ENCODE measurements at places on chromosomes 7 and 10.

DNA sequence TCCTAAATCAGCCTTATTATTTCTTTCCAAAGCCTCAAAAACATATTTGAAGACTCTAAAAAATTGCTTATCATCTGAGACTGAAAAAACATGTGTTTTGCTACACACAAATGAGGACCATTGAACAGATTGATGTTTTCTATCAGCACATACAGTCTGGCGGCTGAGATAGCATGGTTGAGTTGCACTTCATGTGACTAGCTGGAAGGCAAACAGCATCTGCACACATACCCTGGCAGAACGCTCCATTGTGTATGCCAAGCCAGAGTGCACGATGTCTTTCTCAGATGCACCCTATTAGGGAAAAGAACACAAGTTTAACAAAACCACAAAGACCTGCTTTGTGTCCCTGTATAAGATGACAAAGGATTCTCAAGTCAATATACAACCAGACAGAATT is 33.0 kb downstream of the FAM25A start:
- no peak for DNase-seq

DNA sequence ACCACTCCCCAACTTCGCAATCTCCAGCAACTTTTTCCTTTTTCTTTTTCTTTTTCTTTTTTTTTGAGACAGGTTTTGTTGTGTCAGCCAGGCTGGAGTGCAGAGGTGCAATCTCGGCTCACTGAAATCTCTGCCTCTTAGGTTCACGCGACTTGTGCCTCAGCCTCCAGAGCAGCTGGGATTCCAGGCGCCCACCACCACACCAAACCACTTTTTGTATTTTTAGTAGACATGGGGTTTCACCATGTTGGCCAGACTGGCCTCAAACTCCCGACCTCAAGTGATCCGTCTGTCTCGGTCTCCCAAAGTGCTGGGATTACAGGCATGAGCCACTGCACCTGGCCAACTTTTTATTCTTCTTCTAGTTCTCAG is 55.0 kb downstream of the KIAA1549 start:
- DNase-seq: no peak

DNA sequence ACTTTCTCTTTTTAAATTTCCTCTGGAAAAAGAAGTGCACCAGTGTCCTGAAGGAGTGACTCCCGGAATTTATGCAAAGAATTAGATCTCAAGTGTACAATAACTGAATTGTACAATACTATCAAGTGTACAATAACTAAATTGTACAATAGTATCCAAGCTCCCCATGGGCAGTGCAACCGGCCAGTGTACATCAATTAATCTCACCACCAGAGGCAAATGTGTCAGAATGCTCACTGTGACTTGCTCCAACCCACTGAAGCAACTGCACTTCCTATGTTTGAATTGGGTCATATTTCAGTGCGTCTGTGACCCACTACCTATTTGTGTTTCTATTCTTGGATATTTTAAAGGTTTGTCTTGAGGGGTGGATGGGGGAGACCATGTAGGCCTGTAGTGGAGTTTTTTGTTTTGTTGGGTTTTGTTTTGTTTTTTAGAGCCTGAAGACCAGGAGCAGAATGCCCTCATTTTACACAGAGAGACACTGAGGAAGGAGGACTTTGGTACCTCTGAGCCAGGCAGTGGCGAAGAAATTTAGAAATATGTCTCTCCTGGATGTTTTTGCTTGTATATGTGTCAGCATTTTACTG is 78.5 kb upstream of the CTTNBP2 start:
- DNase-seq: no peak

DNA sequence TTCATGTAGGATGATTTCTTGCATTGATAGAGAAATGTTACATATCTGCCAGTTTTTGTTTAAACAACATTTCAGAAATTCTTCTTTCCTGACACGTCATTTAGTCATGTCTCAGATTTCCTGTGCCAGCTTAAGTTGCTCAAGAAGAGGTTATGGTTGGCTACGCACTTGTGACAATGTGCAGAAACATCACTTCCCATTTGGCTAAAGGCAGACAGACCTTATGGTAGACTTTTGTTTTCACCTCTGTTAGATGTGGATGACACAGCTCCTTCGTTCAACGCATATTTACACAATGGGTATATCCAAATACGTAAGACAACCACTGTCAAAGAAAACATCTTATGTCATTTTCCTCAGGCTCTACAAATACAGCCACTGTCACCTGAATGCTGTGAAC is 125.8 kb downstream of the DOCK4 start:
- DNase-seq: no peak

DNA sequence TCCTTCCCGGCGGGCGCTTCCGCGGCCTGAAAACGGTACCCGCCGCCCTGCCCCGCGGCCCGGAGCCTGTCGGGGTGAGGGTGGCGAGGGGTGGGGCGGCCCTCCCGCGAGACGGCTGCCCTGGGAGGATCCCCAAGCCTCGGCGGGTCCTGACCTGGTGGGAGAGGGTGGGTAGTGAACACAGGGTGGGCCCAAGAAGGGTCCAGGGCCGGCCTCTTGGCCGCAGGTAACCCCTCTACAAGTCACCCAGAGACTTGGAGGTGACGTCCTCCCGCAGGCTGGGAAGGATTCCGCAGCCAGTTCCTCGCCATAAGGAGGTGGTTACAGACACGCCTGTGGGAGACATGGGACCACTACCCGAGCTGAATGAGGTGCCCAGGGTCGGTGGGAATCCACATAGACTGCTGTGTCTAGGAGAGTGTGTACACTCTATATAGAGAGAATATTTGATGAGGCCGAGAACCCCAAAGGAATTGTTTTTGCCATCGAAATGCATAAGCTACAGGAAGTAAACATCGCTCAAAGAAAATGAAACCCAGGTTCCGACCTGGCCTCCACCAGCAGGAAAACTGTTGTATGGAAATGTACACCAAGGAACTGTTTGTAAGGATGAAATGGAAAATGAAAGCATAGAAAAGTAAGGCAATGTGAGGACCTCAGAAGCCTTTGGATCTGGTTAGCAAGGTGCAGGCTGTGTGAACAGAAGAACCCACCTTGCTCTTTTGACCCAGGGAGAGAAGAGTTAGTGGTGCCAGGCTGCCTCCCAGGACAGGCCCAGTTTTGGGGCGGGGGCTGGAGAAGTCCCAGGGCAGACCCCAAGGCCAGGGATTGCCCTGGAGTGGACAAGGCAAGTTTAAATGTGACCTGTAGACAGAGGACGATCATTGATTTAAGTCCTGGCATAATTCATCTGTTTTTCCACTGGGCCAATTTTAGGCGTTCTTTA is 659 bp downstream of the OPTN start:
- peak; percentile 3 for DNase-seq

- no peak for DNase-seq
Observed at GRCh38 chr7:24877790-24878311, 102.1 kb downstream of the OSBPL3 start.

DNA sequence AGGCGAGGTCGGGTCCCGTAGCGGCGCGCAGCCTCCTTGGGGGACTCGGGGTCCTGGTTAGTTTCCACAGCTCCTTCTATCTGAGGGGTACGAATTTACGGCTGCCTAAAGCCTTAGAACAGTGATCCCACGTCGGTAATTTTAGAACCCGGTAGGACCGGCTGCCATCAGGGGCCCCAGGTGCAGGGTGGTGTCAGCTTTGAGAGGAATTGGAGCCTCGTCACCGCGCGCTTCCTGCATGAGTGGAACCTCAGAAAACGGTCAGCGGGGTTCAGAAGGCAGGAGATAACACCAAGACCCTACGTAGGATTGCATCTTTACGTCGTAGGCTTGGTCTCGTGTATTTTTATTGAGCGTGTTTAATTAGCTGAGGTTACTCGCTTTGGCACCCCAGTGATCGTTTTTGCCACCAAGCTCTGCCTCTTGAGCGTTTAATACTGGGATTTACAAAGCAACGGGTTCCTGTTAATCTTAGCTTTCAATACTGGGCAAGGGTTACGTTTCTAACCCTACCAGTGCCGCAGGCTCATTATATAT is 443 bp downstream of the RNF32 start:
- DNase-seq: peak; percentile 30

- no peak for DNase-seq
Observed at GRCh38 chr7:107696330-107696946, 35.8 kb downstream of the SLC26A4 start.

GRCh38 chr7:108071551-108071950 is 58.6 kb downstream of the LAMB4 start:
- no peak for DNase-seq

DNA sequence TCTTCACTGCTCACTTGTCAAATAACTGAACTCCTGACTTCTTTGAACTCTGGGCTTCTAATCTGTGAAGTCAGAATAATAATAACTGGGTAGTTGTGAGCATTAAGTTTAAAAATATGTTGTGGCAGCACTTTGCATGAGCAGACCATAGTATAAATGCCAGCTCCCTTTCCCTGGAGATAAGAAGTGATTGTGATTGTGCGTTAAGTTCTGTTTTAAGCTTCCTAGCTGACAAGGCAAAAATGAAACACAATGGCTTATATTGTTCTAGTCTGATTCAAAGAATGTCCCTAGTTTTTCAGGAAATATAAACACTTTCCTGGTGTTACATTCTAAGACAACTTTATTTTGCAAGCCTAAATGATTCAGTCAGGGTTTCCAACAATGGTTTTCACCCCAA is 61.8 kb downstream of the PTPRE start:
- no peak for DNase-seq

DNA sequence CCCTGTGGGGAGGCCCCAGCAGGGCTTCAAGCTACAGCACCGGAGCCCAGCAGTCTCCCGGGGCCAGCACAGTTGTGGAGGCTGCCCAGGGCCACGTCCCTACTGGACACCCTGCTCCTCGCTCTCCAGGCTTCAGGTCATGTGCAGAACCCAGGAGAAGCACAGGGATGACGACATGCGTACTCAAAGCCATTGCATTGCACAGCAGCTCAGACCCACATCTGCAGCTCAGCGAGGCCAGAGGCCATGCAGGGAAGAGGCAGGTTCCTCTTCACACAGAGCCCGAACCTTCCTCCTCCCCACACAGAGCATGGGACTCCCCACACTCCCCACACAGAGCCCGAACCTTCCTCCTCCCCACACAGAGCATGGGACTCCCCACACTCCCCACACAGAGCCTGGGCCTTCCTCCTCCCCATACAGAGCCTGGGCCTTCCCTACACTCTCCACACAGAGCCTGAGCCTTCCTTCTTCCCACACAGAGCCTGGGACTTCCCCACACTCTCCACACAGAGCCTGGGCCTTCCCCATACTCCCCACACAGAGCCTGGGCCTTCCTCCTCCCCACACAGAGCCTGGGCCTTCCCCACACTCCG is 12.3 kb downstream of the CFAP46 start:
- DNase-seq: no peak

DNA sequence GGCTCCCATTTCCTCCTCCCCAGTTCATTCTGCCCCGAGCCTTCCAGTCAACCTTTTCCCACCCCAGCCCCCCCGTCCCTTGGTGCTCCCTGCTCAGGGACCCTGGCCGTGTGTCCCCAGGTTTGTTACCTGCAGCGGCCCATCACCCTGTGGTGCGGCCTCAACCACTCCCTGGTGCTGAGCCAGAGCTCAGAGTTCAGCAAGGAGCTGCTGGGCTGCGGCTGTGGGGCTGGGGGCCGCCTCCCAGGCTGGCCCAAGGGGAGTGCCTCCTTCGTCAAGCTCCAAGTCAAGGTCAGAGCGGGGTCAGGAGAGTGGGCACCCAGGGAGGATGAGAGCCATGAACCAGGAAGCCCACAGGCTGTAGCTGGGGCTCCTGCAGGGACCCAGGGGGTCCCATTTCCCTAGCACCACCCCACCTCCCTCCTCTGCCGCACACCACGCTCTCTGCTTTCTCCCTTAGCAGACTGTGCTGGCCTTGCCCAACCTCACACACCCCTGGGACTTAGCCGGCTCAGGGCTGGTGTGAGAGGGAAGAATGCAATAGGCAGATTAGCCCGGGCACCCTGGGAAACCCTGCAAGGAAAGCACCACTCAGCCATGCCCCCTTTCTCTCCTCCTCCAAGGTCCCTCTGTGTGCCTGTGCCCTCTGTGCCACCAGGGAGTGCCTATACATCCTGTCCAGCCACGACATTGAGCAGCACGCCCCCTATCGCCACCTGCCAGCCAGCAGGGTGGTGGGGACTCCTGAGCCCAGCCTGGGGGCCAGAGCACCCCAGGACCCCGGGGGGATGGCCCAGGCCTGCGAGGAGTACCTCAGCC is 2.0 kb upstream of the PCOLCE start:
- no peak for DNase-seq

DNA sequence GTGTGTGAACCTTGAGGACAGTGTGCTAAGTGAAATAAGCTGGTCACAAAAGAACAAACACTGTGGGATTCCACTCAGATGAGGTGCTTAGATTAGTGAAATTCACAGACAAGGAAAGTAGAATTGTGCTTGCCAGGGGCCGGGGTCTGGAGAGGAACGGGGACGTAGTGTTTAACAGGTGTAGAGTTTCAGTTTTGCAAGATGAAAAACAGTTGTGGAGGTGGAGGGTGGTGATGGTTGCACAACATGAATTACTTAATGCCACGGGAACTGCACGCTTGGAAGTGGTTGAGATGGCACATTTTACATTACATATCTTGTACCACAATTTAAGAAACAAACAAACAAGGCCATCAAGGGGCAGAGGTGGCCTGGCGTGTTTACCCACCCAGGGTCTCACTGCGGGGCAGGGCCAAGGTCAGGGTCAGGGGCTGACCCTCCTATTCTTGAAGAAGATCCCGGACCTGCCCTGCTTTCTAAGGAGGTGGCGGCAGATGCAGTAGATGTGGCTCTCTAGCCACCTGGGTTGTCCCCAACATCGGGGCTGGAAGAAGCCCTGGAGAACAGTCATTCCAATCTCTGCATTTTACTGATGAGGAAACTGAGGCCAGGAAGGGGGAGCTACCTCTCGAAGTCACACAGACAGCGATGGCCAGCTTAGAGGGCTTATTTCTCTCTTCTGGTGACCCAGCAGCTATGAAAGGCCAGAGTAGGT is 91.5 kb upstream of the LRRC4 start:
- DNase-seq: no peak

GRCh38 chr10:123966896-123967231 is 75.3 kb upstream of the CPXM2 start:
- no peak for DNase-seq

- DNase-seq: no peak
Observed at GRCh38 chr7:47537716-47538675, 43.9 kb downstream of the TNS3 start.

- DNase-seq: no peak
Observed at GRCh38 chr7:94047956-94048355, 43.8 kb upstream of the BET1 start.

DNA sequence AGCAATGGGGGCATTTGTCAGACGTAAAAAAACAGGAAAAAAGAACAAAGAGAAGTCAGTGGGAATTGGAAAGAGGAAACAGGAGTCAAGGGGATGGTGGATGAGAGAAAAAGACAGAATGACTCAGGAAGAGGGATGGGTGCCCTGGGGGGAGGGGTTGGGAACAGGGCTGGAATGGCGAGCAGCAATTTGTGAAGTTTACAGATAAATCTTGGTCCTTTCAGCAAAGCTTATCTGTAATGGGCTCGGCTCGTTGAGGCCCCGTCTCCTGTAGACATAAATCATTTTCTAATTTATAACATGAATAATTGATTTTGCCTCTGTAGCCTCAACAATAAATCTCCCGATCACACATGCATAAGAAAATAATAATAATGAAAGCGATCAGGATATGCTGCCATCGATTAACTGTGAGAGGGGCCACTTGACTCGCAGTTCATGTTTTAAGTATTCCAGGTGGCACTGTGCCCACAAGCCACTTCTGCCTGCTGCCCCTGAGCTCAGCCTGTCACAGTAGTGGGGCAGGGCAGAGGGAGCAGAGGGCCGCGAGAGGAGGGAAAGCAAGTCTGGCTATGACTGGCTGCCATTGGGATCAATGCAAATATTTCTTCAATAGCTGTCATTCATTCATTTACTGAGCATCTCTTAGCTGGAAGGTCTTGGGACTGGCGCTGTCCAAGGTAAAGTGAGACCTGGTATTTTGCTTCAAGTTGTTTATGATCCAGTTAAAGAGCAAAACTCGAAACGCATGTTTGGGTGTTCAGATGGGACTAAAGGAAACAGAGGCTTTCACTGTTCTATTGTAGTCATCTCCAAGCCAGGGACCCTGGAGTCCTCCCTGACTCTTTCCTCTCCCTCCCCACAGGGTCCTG is 47.4 kb upstream of the R3HCC1L start:
- no peak for DNase-seq
